ENCODE measurements at places on chromosomes 7 and 10.

DNA sequence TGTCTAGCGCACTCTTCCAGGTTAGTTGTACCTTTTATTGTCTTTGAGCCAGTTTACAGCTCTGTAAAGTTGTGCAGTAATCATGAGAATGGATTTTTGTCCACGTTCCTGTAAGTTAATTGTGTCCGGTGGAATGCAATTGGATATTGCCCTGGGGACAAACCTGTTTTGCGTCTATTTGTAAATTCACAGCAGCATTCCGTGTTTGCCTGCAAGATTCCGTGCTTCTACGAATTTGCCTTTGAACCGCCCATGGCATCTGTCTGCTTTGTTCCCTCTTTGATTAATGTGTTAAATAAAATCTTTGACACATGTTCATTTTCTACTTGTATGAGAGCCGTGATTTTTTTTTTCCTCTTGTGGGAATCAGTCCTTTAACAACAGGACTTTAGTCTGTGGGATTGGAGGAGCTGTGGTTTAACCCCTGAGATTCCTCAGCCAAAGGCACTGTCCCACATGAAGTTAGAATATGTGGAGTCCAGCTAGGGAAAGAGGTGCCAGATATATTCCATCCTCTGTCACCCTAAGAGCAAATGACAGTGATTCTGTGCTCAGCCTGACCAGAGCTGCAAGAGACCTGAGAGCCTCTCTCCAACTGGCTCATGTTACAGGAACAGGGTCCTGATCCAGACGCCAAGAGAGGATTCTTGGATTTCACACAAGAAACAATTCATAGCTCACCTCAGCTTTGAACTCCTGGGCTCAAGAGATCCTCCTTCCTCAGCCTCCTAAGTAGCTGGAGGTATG, 126.3 kb downstream of the COL26A1 start:
- no peak for ATAC-seq

- no peak for ATAC-seq
Measured at GRCh38 chr7:13028825-13029099, 341.3 kb downstream of the ARL4A start.

DNA sequence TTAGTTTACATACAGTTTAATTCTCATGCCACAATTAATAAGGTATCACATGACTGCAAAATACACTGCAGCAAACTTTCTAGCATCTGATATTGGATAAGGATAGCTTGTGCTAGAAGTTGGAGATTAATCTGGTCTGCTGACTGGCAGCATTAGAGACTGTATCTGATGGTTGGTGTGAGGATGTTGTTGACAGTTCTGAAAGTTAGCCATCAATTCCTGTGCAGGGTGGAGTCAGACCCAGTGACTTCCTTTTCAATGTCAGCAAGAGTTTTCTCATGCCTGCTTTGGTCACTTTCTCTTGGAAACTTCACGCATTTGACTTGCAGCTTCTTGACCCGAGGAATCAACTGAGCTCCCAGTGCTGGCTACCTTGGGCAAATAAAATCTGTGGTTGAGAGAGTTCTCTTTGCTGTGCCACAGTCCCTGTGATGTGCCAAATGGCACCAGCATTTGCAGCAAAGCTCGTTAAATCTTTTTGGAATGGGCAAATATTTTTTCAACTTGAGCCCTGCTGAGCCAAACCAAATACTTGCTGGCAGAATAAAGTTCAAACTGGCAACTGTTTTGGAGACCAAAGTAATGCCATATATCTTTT, 233.0 kb downstream of the TRIL start:
- no peak for ATAC-seq

GRCh38 chr7:142872106-142872675, 13.4 kb downstream of the TRPV6 start:
- no peak for ATAC-seq

- ATAC-seq = no peak
Measured at GRCh38 chr7:5501465-5501864, 77.8 kb upstream of the TNRC18 start.

GRCh38 chr7:129728875-129729467, 117.5 kb downstream of the NRF1 start:
- no peak for ATAC-seq

DNA sequence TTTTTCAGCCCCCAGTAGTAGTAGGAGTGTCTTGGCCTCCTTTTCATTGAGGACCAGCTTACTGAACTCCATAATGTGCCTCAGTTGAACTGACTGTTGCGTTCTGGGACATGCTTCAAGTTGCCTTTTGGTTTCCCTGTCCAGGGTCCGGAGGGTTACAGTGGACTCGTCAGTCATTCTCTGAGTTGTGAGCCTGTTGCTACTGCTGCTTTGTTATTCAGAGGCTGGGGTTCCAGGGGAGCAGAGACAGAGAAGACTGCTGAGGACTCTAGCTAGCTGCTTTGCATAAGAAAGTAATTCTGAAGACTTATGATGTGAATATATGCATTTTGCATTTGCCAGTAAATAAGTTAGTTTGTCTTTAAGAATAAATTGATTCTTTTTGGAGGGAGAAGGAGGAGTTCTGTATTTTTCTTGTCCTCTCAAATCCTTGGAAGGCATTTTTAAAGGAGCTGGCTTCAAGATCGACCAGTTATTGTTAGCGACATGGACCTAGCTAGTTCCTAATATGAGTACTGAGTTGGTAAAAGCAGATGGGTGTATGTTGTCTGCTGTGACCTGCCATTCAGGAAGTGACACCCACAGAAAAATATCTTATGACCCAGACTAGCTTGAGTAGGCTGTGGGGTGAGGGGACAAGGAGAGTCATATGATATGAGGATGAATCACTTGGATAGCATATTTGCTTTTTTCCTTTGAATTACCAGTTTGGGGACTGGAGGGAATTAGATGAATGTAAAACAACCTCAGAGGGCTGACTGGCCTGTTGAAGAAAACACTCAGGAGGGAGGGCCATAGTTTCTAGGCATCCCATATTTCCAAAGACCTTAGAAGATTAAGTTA, 8.3 kb downstream of the PI4K2A start:
- ATAC-seq = peak; percentile 99

- ATAC-seq = no peak
Measured at GRCh38 chr10:132460071-132460470, 63.1 kb downstream of the PWWP2B start.

- ATAC-seq = no peak
Measured at GRCh38 chr10:753530-753929, 64.1 kb upstream of the DIP2C start.

- ATAC-seq = no peak
Measured at GRCh38 chr7:43645699-43646226, 62.9 kb downstream of the STK17A start.

DNA sequence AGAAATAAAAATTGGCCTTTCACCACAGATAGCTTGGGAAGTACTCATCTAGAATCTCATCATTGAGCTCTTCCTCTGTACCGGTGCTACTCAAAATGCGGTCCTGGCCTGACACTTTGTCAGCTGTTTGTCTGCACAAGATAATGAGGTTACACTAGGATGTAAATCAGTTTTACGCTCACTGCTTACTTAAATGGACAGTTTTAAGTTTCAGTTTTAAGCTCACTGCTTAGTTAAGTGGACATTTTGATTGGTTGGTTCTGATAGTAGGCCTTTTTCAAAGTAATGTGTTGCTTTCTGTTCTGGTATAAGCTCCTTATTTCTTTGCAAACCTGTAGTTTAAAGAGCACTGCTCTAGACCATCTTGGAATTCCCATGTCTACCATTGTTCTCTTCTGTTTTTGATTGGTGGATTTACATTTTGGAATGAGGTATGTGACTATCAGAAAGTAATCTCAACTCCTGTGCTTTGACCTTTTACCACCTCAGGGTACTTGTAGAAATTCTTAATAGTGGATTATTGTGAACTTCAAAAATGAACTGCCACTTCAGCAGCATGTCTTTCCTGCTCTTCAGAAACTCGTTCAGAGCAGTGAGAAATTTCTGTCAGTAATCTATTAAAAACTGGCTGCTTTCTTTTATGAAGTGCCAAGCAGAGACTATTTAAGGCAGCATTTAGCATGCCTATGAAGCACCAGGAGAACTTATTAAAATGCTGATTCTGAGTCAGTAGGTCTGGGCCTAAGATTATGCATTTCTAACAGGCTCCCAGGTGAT, 55.0 kb downstream of the C1GALT1 start:
- ATAC-seq = no peak

- no peak for ATAC-seq
Measured at GRCh38 chr10:2734603-2735002, 332.7 kb upstream of the PFKP start.

DNA sequence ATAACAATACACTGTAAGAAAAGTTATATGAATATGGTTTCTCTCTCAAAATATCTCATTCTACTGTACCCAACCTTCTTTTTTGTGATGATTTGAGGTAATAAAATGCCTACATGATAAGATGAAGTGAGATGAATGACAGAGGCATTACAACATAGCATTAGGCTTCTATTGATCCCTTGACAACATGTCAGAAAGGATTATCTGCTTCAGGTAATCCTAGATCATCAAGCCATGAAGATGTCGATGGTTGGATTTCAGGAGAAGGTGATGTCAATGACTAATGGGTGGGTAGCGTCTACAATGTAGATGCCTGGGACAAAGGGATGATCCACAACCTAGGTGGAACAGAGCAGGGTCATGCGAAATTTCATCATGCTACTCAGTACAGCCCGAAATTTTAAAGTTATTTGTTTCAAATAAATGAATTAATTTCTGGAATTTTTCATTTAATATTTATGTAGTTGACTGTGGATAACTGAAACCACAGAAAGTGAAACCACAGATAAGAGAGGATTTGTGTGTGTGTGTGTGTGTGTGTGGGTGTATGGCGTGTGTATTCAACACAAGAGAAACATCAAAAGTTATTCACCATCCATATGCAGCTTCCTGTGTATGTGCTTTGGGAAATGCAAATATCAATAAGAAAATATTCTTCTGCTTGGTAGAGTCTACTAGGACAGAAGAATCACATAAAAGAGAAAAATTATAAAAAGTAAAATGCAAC, 77.0 kb downstream of the MAGI2 start:
- no peak for ATAC-seq

GRCh38 chr7:925601-926000, 28.9 kb downstream of the ADAP1 start:
- ATAC-seq = no peak

- ATAC-seq = no peak
Measured at GRCh38 chr7:137878333-137878961, 31.7 kb upstream of the DGKI start.

DNA sequence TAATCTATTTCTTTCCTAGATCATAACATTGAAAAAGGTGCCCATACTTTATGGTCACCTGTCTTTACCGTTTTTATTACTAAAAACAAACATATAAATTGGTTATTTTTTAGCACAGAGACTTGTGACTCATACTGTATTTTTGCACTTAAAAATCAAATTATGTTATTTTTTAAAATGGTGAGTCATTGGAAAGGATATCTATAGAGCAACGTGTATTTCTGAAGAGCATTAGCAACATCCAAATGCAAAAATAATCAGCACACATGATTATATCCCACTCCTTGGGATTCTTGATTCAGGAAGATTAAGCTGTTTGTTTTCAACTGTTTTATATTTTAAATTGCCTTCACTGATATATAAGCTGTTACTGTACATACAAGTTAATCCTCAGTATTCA, 40.7 kb upstream of the FMC1 start:
- ATAC-seq = no peak

- no peak for ATAC-seq
Measured at GRCh38 chr7:66929165-66929564, 8.1 kb downstream of the TMEM248 start.

- no peak for ATAC-seq
Measured at GRCh38 chr10:112614072-112614471, 167.1 kb downstream of the VTI1A start.

DNA sequence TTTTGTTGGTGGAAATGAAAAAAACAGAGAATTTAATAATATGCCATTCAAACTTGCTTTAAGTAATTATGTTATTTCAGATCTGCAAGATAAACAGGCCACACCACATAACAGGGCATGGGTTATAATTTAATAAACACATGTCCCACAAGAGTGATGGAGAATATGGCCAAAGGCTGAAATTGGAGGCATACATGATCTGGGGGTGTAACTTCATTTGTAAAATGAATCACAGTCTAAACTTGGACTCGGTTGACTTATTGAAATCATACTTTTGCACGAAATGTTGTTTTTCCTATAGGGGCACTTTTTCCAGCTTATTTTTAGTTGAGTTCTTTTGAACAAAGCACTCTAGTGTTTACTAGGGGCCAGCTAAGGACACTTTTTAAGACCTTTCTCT, 151.6 kb downstream of the TMEM26 start:
- no peak for ATAC-seq

GRCh38 chr7:45188736-45189135, 31.1 kb downstream of the RAMP3 start:
- no peak for ATAC-seq

DNA sequence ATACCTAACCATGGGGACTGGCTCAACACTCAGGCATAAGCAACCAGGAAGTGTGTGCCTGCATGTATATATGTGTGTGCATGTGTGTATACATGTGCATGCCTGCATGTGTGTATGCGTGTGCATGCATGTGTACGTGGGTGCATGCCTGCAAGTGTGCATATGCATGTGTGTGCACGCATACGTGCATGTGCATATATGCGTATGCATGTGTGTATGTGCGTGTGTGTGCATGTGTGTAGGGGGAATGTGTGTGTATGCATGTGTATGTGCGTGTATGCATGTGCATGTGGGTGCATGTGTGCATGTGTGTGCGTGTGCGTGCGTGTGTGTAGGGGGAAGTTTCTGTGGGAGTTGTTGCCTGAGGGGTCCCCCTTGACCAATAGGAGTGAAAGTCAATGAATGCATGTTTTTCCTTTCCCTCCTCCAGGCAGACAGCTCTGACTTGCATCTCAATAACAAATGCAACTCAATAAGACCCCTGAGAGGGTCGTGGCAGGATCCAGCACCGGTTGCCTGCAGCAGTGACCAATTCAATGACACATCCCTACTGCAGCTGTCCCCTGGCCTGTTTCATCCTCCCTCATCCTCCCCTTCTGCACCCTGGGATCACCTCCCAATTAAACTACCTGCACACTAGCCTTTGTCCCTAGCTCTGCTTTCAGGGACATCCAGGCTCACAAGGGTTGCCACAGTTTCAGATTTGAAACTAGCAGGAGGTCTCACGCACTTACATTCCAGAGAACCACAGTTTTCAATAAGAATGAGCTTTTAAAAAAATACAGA, 27.0 kb upstream of the FZD8 start:
- no peak for ATAC-seq

- ATAC-seq = no peak
Measured at GRCh38 chr7:95886501-95887090, 114.2 kb downstream of the DYNC1I1 start.

- ATAC-seq = no peak
Measured at GRCh38 chr7:157113607-157114006, 25.1 kb upstream of the UBE3C start.

DNA sequence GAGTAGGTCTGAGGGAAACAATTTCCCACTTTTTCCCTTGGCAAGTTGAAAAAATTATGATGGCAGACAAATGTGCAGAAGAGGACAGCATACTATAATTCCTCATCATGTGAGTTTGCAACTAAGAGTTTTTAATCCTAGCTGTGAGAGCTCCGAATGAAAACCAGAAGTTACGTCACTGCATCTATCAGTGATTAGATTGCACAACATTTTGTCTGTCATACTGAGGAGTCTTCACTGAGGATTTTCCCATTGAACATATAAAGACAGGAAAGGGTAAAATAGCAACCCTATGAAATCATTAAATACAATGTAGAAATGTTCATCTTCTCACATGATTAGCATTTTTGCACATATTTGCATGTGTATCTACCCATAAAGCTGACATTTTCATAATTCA, 45.8 kb downstream of the ZNF736 start:
- no peak for ATAC-seq

All from stimulated activated memory B cell treated with anti-CD40 and anti-IgM and Interleukin-4, amounts not matched to agents 10 μg/mL and 1 μg/mL and 100 μg/mL, for 72 hours (primary cell).